T-helper 17 cell (primary cell): ENCODE measurements at places on chromosomes 13 and 19.

GRCh38 chr13:49627831-49628652, at the start of gene ARL11:
Gene ARL11, plus strand, starts transcription at chr13:49628507. Its CDS starts 1,941 bp downstream, at chr13:49630448.
- H3K4me3 ChIP-seq, result peak within 1 kb of the TSS; percentile 88
- peaks cover 6% of the 10 kb centered on the region for H3K4me1 ChIP-seq
- peak within 1 kb of the TSS; percentile 49 for H3K27ac ChIP-seq
- DNase-seq, result no peak
- no peaks in the 10 kb centered on the region for H3K27me3 ChIP-seq

DNA sequence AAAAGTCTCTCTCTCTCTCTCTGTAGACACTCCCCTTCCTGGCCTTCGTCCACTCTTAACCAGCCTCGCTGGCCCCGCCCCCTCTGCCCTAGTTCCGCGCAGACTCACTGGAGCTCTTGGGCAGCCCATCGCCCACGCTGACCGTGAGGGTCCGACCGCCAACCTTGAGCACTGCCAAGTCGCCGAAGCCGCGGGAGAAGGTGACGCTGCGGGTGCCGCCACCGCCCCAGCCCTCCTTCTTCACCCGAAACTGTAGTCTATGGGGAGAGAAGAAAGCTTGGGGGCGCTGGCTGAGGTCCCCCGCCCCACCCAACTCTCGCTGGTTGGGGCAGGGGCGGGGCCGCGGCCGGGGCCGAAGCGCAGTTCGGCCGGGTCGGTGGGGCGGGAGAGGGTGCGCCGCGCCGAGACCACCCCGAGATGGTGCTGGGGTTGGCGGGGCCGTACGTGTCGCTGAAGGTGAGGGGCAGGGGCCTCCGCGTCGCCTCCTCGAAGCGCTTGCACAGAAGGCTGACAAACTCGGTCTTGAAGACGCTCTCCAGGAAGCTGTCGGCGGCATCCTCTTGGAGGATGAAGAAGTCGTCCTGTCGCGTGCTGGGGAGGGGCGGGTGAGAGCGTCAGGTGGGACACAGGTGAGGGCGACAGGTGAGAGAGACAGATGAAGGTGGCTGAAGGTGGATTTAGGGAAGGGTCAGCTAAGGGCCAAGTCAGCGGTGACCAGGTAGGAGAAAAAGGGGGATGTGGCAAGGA, 12.6 kb upstream of the ZNF414 start:
- H3K27ac ChIP-seq, result peak overlapping the region; percentile 34
- peaks cover 27% of the 10 kb centered on the region for H3K36me3 ChIP-seq
- H3K4me3 ChIP-seq, result no peak overlapping the region
- peaks cover 25% of the 10 kb centered on the region for H3K4me1 ChIP-seq

DNA sequence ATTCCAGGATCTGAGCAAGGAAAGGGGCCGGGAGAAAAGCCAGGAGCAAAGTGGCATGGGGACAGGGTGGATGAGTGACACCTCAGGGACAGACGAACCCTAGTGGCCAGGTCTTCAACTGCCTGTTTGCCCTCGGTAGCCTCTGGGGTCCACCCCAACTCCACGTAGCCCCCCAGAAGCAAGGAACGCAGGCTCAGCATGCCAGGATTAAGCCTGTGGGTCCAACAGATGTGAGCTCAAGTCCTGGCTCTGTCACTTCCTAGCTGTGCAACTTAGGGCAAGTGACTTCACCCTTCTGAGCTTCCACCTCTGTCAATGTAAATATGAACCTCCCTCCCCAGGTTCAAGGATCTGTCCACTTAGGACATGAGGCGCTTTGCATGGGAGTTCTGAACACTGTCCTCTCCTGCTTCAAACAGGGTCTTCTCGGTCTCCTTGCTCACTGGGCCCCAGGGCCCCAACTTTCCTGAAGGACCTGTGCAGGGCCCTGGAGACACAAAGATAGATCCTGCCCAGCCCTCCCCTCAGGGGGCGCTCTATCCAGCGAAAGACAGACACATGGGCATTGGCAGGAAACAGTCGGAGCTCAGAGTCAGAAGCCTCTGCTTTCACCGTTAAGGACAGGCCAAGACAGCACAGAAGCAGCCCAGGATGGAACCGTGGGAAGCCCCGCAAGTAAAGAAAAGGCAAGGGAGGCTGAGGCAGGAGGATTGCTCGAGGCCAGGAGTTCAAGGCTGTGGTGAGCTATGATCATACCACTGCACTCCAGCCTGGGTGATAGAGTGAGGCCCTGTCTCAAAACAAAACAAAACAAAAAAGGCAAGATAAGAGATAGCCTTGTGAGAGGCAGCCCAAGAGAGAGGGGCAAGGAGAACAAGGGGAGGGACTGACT, 13.2 kb downstream of the SYDE1 start:
- H3K36me3 ChIP-seq, result peaks cover 7% of the 10 kb centered on the region
- no peak for DNase-seq
- peak overlapping the region; percentile 71 for H3K27ac ChIP-seq

DNA sequence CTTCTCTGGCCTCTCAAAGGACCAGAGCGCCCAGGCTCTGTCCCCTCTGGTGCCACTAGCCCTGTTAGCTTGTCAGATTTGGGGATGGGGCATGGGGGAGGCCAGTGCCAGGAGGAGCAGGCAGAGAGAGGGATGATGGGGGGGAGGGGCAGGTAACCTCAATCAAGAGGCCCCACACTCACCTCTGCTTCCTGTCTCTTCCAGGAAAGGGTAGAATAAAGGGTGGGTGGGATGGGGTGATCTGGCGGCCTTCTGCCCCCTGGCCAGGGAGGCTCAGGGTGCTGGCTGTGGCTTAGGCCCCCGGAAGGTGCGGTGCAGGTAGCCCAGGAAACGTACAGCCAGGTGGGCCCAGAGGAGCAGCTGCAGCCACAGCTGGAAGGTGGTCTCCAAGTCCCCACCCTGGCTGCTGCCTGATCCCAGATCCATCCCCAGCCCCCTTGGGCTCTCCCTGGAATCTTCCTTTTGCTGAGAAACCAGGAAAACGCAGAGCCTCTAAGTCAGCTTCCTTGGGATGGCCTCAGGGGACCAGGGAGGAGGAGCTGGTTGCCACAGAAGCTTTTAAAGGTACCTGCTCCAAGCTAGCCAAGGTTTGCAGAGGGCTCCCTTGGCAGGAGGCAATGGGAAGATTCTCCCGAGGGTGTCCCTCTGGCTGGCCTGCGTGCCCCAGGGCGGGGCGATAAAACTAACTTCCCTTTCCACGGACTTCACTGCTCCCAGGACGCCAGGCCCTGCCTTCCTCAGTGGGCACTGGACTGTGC, 5.3 kb downstream of the PRKACA start:
- no peak overlapping the region for H3K4me3 ChIP-seq
- H3K4me1 ChIP-seq, result peaks cover 24% of the 10 kb centered on the region
- H3K27ac ChIP-seq, result no peak overlapping the region

GRCh38 chr13:20772401-20773131, 1.2 kb downstream of the EEF1AKMT1 start:
- peak overlapping the region; percentile 95 for H3K4me3 ChIP-seq
- H3K4me1 ChIP-seq, result peaks cover 15% of the 10 kb centered on the region
